ENCODE measurements at places on chromosomes 4 and X.

DNA sequence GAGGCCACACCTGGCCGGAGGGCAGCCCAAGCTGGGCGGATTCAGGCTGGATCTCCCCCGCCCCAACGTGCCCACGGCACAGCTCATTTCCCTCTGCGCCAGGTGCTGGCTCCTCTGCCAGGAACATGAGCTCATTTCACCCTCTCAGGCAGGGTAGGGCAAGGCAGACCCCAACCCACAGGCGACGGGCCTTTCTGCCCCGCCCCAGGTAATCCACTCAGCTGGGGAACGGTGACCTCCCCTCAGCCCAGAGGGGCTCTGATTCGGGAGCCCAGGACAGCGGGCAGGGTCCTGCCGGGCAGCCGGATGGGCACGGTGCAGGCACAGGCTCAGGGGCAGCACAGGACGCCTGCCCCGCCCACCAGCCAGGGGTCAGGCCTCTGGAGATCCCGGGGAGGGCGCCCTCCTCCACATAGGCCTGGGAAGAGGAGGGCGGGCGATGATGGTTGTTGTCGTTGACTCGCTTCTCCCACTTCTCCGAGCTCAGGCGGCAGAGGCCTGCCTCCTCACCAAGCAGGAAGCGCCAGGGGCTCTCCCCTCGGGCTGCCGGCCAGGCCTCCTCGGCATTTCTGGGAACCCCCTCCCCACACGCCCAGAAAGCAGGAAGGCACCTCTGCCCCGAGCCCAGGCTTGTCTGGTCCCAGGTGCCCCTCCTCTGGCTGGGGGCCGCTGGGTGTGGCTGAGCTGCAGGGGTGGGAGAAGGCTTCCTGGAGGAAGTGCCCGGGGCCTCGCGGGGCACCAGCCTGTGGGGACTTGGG lies 31.1 kb downstream of the TACC3 start:
- H3K27ac ChIP-seq: no peak overlapping the region
- peaks cover 8% of the 10 kb centered on the region for H3K27me3 ChIP-seq
- DNase-seq: no peak
- H3K36me3 ChIP-seq: no peaks in the 10 kb centered on the region

DNA sequence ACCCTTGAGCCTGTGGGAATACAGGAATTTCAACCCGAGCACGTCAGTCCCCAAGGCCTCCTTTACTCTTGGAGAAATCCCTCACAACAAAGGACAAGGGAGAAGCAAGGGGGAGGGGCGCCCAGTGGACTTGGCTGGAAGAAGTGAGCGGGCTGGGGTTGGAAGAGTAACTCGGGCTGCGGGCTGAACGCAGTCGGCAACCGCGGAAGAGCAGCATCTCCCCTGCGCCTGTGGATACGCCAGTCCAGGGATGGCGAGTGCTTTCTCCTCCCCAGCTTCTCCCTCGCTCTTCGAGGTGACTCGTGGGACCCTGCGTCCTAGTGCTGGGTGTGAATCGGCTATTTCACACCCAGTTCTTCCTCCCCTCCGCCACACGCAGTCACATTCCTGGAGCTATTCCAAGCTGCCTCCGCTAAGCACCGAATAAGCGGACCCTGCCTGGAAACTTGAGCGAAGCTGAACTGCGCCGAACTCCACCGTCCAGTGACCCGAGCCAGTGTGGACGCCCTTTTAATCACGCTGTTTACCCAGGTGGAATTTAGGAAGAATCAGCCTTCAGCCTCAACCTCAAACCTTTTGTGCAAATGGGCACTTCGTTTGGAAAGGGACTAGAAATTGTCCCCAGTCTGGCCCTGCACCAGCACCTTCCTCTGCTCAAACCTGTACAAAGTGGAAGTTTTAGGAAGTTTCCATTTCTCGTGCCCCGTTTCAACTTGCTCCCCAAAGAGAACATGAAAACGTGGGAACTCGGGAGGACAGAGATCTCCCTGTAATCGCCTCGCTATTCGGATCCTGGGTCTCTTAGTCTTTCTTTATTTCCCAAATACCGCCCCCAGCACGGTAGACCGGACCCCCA lies 64.3 kb upstream of the WDR17 start:
- DNase-seq: peak; percentile 79
- H3K36me3 ChIP-seq: no peaks in the 10 kb centered on the region
- peak overlapping the region; percentile 89 for H3K4me3 ChIP-seq
- H3K27me3 ChIP-seq: peaks cover 24% of the 10 kb centered on the region

- DNase-seq: no peak
Observed at GRCh38 chr4:6969826-6970800, 60.5 kb downstream of the TBC1D14 start.

DNA sequence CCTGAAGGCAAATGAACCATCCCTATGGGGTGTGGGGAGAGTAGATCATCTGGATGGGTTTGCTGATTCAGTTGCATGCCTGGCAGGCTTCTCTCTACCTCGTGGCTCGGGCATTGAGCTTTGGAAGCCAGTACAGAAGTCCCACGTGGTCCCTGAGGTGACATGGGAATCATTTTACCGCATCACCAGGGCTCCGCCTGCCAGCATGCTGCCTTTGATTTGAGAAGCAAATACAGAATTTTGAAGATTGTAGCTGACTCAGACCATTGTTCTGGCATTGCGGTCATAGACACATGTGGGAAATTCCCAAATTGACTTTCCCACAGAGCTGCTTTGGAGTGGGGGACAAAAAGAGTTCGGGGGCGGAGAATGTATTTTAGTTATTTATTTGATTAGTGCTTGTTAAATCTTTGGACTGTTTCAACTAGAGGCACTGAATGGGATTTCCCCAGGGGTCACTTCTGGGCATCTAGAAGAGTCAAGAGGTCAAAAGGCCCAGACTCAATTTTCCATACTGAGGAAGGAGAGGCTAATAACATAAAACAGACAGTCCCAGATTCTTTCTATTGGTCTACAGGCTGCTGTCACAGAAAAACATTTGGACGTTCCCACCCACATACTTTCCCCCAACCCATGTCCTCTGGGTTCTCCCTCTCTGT lies 79.3 kb downstream of the NHSL2 start:
- H3K27me3 ChIP-seq: peaks cover 4% of the 10 kb centered on the region
- H3K4me1 ChIP-seq: peaks cover 35% of the 10 kb centered on the region
- H3K27ac ChIP-seq: no peak overlapping the region
- H3K36me3 ChIP-seq: peaks cover 5% of the 10 kb centered on the region
- H3K4me3 ChIP-seq: no peak overlapping the region

DNA sequence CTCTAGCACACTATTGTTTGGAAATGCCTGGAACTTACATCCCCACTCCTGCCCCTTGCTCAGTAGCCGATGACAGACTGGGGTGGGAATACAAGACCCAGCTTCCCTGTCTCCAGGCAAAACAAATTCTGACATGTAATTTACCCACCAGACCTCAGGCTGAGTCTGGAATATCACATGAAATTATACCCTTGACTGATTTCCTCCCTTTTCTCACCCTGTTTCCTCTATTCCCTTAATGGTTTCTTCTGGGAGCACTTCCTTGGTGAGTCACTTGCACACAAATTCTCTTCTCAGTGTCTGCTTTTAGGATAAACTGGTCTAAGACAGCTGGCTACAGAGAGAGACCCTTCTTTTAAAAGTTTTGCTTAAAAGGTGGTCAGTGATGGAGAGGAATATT lies 65.8 kb upstream of the DIPK2B start:
- H3K4me3 ChIP-seq: no peak overlapping the region
- H3K36me3 ChIP-seq: no peaks in the 10 kb centered on the region
- peaks cover 3% of the 10 kb centered on the region for H3K27me3 ChIP-seq
- DNase-seq: no peak
- H3K4me1 ChIP-seq: peaks cover 9% of the 10 kb centered on the region
- H3K27ac ChIP-seq: no peak overlapping the region

GRCh38 chrX:118115953-118116712 lies 477 bp downstream of the KLHL13 start:
- peak; percentile 45 for DNase-seq
- no peaks in the 10 kb centered on the region for H3K36me3 ChIP-seq
- H3K4me1 ChIP-seq: peaks cover 11% of the 10 kb centered on the region
- H3K4me3 ChIP-seq: peak overlapping the region; percentile 96
- H3K27ac ChIP-seq: peak overlapping the region; percentile 58

- no peak overlapping the region for H3K27ac ChIP-seq
- DNase-seq: no peak
- no peaks in the 10 kb centered on the region for H3K4me1 ChIP-seq
- no peaks in the 10 kb centered on the region for H3K36me3 ChIP-seq
- H3K27me3 ChIP-seq: no peaks in the 10 kb centered on the region
- no peak overlapping the region for H3K4me3 ChIP-seq
Observed at GRCh38 chrX:11446336-11446735, 153.1 kb downstream of the AMELX start.

DNA sequence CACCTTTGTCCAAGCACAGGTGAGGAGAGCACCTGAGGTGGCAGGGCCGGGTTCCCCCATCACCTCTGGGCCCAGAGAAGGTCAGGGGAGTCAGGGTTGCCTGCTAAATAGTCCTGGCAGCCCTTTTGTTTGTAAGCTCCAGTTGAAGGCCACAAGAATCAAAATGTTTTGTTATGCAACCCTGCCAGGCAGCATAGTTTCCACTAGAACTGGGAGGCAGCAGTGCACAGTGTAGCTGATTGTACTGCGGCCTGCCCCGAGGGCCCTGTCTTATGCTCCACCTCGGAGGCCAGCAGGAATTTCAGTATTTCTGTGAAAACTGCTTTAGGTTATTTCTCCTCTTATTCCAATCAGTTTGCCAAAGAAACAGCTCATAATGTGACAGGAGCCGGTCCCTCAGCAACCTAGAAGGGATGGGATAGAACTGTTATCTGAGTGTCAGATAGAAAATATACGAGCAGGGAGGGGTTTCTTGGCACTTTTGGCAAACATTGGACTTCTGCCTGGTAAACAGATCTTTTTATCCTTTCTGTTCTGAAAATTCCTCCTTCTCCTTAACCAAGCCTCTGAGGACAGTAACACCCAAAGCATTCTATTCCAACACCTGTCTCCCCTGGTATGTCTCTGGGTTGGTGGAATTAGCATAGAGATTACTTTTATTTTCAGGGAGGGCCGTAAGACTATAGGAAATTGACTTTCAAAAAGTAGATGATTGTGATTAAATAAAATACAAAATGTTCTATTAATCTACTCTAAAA lies 93.6 kb downstream of the LNX1 start:
- no peak overlapping the region for H3K27ac ChIP-seq
- no peak overlapping the region for H3K4me3 ChIP-seq
- DNase-seq: no peak
- H3K4me1 ChIP-seq: peaks cover 21% of the 10 kb centered on the region
- H3K27me3 ChIP-seq: peaks cover 4% of the 10 kb centered on the region

- H3K36me3 ChIP-seq: no peaks in the 10 kb centered on the region
- H3K4me3 ChIP-seq: no peak overlapping the region
- H3K4me1 ChIP-seq: peaks cover 28% of the 10 kb centered on the region
- peaks cover 20% of the 10 kb centered on the region for H3K27me3 ChIP-seq
Observed at GRCh38 chr4:152155070-152155469, 380.8 kb downstream of the FBXW7 start.

- no peak overlapping the region for H3K4me3 ChIP-seq
- peaks cover 1% of the 10 kb centered on the region for H3K27me3 ChIP-seq
- H3K27ac ChIP-seq: peak overlapping the region; percentile 43
- peaks cover 16% of the 10 kb centered on the region for H3K4me1 ChIP-seq
- no peak for DNase-seq
Observed at GRCh38 chr4:67575232-67576058, 16.9 kb downstream of the STAP1 start.

GRCh38 chr4:8534129-8534528 lies 46.1 kb upstream of the GPR78 start:
- no peak for DNase-seq
- H3K4me1 ChIP-seq: peaks cover 11% of the 10 kb centered on the region
- H3K27me3 ChIP-seq: peaks cover 3% of the 10 kb centered on the region
- no peaks in the 10 kb centered on the region for H3K36me3 ChIP-seq

DNA sequence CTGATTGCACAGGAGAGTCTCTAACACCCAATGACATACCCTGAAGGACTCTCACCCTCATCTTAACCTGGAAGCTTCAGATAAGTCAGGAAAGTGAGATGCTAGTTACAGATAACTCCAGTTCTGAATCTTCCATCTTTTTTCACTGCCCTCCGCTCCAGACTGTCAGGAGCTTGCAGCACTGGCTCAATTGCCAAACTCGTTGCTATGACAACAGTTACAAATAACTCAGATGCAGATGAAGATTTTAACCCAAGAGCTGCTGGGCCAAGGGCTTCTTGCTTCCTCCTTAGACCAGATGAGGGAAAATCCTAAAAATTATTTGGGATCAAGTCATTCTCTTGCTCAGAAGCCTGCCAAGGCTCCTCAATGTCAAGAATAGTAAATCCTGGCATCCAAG lies 109.1 kb upstream of the HUWE1 start:
- DNase-seq: no peak
- no peaks in the 10 kb centered on the region for H3K4me1 ChIP-seq
- no peaks in the 10 kb centered on the region for H3K36me3 ChIP-seq
- H3K27ac ChIP-seq: no peak overlapping the region
- no peak overlapping the region for H3K4me3 ChIP-seq

DNA sequence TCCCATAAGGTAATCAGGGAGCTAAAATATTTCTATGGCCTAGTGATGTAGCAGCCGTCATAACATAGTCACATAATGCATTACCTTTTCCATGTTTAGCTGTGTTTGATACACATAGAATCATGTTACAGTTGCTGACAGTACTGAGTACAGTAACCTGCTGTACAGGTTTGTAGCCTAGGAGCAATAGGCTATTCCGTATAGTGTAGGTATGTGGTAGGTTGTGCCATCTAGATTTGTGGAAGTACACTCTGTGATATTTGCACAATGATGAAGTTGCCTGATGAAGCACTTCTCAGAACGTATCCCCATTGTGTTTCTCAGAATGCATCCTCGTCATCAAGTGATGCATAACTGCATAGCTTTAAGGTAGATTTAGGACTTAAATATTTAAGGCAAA lies 495.6 kb upstream of the ZFP42 start:
- no peak for DNase-seq
- no peaks in the 10 kb centered on the region for H3K36me3 ChIP-seq
- H3K4me1 ChIP-seq: peaks cover 9% of the 10 kb centered on the region
- H3K27ac ChIP-seq: no peak overlapping the region

DNA sequence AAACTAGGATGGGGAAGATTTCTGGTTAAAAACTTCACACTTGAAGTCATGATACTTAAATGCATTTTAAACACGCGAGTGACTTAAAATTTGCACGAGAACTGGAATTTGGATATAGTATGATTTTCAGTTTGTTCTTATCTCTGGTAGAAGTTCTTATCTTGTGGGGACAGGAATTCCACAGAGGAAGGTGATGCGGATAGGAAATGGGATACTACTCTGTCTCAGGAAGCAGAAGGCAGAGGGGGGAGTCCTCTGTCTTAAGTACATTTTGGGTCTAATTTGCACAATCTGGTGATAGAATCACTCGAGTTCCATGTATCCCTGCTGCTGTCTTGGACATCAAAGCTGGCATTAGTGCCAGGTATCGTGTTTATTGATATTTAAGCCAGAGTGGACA lies 53.3 kb downstream of the TLL1 start:
- H3K4me1 ChIP-seq: no peaks in the 10 kb centered on the region
- no peak overlapping the region for H3K27ac ChIP-seq
- peaks cover 4% of the 10 kb centered on the region for H3K27me3 ChIP-seq
- H3K4me3 ChIP-seq: no peak overlapping the region
- no peaks in the 10 kb centered on the region for H3K36me3 ChIP-seq
- no peak for DNase-seq

GRCh38 chr4:13866881-13867280 lies 239.4 kb upstream of the BOD1L1 start:
- peaks cover 8% of the 10 kb centered on the region for H3K36me3 ChIP-seq
- DNase-seq: no peak
- no peak overlapping the region for H3K4me3 ChIP-seq
- no peak overlapping the region for H3K27ac ChIP-seq
- no peaks in the 10 kb centered on the region for H3K27me3 ChIP-seq
- peaks cover 8% of the 10 kb centered on the region for H3K4me1 ChIP-seq
